ENCODE measurements at places on chromosomes 4 and X. TPM values are rescaled to one million over a fixed set of nuclear protein-coding genes. Genes with fewer than 3 reads are reported as not detected.

DNA sequence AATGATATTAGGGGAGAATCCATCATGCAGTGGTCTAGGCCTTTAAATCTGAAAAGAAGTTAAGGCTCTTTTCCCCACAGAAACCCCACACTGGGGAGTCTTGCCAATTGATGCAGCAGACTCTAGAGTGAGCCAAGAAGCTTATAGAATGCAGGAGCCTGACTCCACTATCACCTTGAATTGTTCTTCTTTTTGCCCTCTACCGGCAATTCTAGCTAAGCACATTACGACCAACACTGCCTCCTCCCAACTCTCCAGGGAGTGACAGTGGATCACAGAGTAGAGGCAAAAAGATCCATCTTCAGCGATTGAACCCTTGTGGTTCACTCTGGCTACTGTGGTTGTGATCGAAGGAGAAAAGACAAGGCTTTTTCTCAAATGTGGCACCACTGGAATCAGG is 331.5 kb downstream of the NKX6-1 start:
- no peaks in the 10 kb centered on the region for H3K4me1 ChIP-seq
- no peak overlapping the region for H3K4me3 ChIP-seq
- DNase-seq = no peak
- H3K36me3 ChIP-seq = no peaks in the 10 kb centered on the region
- H3K27me3 ChIP-seq = no peaks in the 10 kb centered on the region

GRCh38 chr4:336099-336892 is 1.3 kb upstream of the ZNF141 start:
- H3K4me1 ChIP-seq = peaks cover 18% of the 10 kb centered on the region
- DNase-seq = peak; percentile 43
- H3K4me3 ChIP-seq = peak overlapping the region; percentile 66
- H3K36me3 ChIP-seq = peaks cover 39% of the 10 kb centered on the region
- peak overlapping the region; percentile 58 for H3K27ac ChIP-seq

GRCh38 chr4:170011921-170012628 is 14.1 kb downstream of the MFAP3L start:
- H3K4me1 ChIP-seq = peaks cover 4% of the 10 kb centered on the region
- DNase-seq = no peak
- no peak overlapping the region for H3K4me3 ChIP-seq
- no peaks in the 10 kb centered on the region for H3K36me3 ChIP-seq
- peaks cover 2% of the 10 kb centered on the region for H3K27me3 ChIP-seq

- no peaks in the 10 kb centered on the region for H3K36me3 ChIP-seq
- no peaks in the 10 kb centered on the region for H3K27me3 ChIP-seq
- H3K27ac ChIP-seq = no peak overlapping the region
- no peak for DNase-seq
These were observed 157.1 kb downstream of the VEGFC start for GRCh38 chr4:176635372-176636261.

GRCh38 chr4:76607266-76607799 is 172.3 kb downstream of the SHROOM3 start:
- no peak overlapping the region for H3K27ac ChIP-seq
- H3K36me3 ChIP-seq = no peaks in the 10 kb centered on the region
- DNase-seq = no peak
- no peaks in the 10 kb centered on the region for H3K4me1 ChIP-seq
- H3K27me3 ChIP-seq = peaks cover 14% of the 10 kb centered on the region

- peak; percentile 83 for DNase-seq
- H3K27ac ChIP-seq = peak overlapping the region; percentile 78
- H3K4me1 ChIP-seq = peaks cover 8% of the 10 kb centered on the region
- H3K36me3 ChIP-seq = no peaks in the 10 kb centered on the region
These were observed 6.7 kb downstream of the MYL5 start for GRCh38 chr4:680928-681645.

- peaks cover 65% of the 10 kb centered on the region for H3K36me3 ChIP-seq
- no peak for DNase-seq
- peaks cover 23% of the 10 kb centered on the region for H3K4me1 ChIP-seq
- H3K4me3 ChIP-seq = no peak overlapping the region
These were observed 3.6 kb downstream of the TLR1 start for GRCh38 chr4:38800961-38801450.

DNA sequence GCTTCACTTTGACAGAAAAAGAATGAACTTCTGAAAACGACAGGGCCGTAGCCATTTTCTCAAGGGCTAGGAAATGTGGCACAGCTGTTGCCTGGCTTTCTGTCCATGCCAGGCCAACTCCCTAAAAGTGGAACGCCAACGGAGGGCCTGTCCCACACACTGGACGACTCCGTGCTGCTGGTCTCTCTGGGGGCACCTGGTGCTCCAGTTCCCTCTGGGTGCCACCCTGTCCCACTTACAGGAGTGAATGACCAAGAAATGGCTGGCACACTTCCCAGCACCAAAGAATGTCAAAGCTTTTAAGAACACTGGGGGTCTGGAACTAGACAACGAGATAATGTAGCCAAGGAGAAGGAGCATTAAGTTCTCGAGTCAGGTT is 40.9 kb downstream of the GATB start:
- peaks cover 7% of the 10 kb centered on the region for H3K4me1 ChIP-seq
- no peaks in the 10 kb centered on the region for H3K27me3 ChIP-seq

- no peaks in the 10 kb centered on the region for H3K27me3 ChIP-seq
- H3K36me3 ChIP-seq = no peaks in the 10 kb centered on the region
- H3K27ac ChIP-seq = no peak overlapping the region
- no peaks in the 10 kb centered on the region for H3K4me1 ChIP-seq
- no peak overlapping the region for H3K4me3 ChIP-seq
These were observed 1182.7 kb downstream of the FSTL5 start for GRCh38 chr4:160981083-160981482.

DNA sequence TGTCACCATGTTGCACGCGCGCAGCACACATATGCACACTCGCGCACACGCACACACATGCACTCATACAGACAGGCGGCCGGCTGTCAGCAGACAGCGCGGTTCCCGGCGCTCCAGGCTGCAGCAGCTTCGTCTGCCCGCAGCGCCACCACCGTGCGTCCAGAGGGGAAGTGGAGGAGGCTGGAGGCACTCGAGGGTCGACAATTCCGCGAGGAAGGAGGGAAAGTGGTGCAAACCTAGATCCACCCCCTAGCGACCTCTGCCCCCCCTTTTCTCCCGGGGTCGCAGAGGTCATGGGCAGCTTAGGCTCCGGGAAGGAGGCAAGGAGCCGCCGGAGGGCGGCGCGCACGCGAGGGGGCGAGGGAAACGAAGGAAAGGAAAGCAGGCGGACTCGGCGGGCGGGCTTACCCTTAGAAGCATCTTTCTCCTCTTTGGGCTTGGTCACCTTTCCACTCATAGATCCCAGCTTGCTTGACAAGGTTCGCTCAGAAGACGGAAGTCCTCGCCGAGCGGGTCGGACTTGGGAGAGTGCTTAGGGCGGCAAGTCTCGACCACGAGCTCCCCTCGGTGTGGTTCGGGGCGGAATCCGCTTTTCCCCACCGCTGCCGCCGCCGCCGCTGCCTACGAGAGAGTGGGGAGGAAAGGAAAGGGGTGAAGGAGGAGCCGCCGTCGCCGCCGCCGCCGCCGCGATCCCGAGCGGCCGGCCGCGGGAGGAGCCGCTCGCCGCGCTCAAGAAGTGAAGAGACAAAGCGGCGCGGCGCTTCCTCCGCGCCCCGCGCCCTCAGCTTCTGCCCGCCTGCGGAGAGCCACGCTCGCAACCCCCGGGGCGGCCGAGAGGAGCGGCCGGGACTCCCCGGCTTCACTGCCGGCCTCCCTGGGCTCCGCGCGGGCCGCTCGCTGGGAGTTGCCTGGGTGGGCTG is 326.6 kb upstream of the F9 start:
- peaks cover 24% of the 10 kb centered on the region for H3K27me3 ChIP-seq
- H3K4me3 ChIP-seq = peak overlapping the region; percentile 39
- H3K36me3 ChIP-seq = no peaks in the 10 kb centered on the region
- H3K4me1 ChIP-seq = no peaks in the 10 kb centered on the region
- DNase-seq = peak; percentile 26
- no peak overlapping the region for H3K27ac ChIP-seq

DNA sequence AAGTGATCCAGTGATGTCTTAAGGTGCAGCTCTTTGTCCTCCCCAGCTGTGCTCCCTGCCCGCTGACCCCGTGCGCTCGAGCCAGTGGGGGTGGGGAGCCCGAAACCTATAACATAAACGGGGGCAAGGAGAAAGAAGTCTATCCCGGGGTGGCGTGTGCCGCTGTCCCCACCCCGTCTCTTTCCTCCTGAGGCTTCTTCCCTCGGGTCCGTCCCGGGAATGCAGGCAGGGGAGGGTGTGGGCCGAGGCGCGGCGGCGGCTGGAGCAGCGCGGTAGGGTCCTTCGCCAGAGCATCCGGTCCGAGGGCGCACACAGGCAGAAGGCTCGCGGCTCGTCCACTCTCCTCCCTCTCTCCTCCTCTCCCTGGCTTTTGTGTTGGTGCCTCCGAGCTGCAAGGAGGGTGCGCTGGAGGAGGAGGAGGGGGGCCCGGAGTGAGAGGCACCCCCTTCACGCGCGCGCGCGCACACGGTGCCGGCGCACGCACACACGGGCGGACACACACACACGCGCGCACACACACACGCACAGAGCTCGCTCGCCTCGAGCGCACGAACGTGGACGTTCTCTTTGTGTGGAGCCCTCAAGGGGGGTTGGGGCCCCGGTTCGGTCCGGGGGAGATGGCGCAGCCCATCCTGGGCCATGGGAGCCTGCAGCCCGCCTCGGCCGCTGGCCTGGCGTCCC is at the start of gene RAB33A:
Gene RAB33A, plus strand, starts transcription at position 517 of the 681 bp plus-strand sequence. Its CDS starts 101 bp downstream, at position 618.
- no peaks in the 10 kb centered on the region for H3K27me3 ChIP-seq
- DNase-seq = peak; percentile 64
- peak within 1 kb of the TSS; percentile 94 for H3K4me3 ChIP-seq
- peaks cover 25% of the 10 kb centered on the region for H3K4me1 ChIP-seq
- no peaks in the 10 kb centered on the region for H3K36me3 ChIP-seq

- no peak overlapping the region for H3K27ac ChIP-seq
- H3K27me3 ChIP-seq = peaks cover 3% of the 10 kb centered on the region
- H3K4me1 ChIP-seq = no peaks in the 10 kb centered on the region
- no peaks in the 10 kb centered on the region for H3K36me3 ChIP-seq
These were observed 17.5 kb upstream of the ANXA10 start for GRCh38 chr4:168074861-168075260.

DNA sequence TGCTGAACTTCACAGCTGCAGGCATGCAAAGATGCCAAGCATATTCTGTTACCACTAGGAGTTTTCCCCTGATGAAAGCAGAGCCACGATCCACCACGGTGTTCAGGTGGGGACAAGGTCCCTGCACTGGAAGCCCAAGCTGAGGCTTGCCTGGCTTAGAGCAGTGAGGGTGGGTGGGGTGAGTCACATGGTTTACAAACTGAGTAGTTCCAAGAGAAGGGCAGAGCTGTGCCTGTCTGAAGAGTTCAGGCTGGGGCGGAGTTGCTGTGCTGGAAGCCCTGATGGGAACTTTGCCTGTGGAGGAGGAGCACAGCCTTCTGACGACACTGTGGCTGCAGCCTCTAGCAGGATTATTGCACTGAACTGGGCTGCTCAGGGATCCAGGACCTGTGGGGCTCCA is 45.5 kb downstream of the FAM9B start:
- H3K27me3 ChIP-seq = no peaks in the 10 kb centered on the region
- peaks cover 6% of the 10 kb centered on the region for H3K4me1 ChIP-seq
- no peaks in the 10 kb centered on the region for H3K36me3 ChIP-seq
- no peak for DNase-seq
- no peak overlapping the region for H3K4me3 ChIP-seq

DNA sequence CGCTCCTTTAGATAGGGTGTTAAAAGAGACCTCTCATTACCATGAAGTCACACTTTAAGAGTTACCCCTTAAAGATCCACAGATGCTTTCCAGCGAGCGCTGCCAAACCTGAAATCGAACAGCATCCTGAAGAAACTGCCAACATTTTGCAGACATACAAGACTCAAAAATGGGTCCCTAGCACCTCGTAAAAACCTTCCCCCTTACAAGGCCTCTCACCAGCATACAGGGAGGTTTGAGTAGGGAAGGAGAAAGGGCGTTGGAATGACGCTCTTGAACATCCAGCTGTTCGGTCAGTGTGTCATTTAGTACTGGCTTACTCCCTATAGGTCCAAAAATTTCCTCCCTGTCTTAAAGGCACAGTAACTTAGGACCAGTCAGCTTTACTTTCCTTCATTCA is 45.3 kb upstream of the PGRMC1 start:
- H3K36me3 ChIP-seq = no peaks in the 10 kb centered on the region
- no peak overlapping the region for H3K4me3 ChIP-seq
- H3K27ac ChIP-seq = no peak overlapping the region

GRCh38 chr4:29560452-29560851 is 1159.7 kb upstream of the PCDH7 start:
- no peaks in the 10 kb centered on the region for H3K36me3 ChIP-seq
- no peak overlapping the region for H3K27ac ChIP-seq
- no peak for DNase-seq
- H3K4me3 ChIP-seq = no peak overlapping the region
- no peaks in the 10 kb centered on the region for H3K27me3 ChIP-seq

DNA sequence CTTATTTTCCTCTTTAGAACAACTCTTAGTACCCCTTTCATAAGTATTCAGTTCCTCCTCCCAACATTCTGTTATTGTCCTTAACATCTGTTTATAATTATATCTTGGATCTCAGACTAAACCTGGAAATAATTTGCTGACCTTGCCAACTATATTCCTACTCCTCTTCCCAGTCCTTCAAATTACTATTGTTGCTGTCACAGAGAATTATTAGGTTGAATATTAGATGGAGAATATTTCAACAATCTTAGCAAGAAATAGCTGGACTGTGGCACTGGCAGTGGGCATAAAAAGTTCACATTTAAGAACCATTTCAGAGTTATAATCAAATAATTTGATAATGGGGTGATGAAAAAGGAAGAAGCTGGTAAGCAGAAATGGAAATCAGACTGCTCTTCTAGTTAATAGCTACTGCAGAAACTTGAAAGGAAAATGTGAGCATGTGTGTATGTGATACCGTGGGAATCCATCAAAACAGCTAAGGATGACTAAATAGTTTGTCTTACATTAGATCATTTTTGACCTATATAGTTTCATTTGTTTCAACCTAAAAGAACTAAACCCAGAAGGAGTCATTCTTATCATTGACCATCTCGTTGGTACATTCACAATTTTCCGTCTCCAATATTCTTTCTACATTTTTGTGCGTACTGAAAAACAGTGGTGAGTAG is 43.3 kb upstream of the PRDM8 start:
- H3K4me1 ChIP-seq = no peaks in the 10 kb centered on the region
- no peaks in the 10 kb centered on the region for H3K36me3 ChIP-seq
- peaks cover 2% of the 10 kb centered on the region for H3K27me3 ChIP-seq
- DNase-seq = no peak

DNA sequence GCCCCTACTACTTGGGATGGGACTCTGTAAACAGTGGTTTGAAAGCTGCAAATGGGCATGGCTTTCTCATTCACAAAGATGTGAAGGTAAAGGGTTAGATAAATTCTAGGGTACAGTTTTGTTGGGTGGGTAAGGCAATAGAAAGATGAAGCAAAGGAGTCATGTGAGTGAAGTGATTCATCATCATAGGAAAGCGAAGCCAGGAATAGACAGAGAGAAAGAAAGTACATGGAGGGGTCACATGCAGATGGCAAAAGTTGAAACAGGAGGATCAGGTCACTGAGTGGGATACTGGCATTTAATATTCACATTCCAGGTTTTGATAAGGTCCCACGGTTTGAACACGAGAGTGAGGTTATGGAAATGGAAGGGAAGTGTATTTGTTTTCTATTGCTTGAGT is 8.2 kb upstream of the ABCG2 start:
- no peaks in the 10 kb centered on the region for H3K36me3 ChIP-seq
- H3K4me1 ChIP-seq = no peaks in the 10 kb centered on the region
- DNase-seq = no peak
- H3K4me3 ChIP-seq = no peak overlapping the region
- H3K27me3 ChIP-seq = peaks cover 2% of the 10 kb centered on the region

Gene MAOA
- 0.19 TPM for total RNA-seq

Gene WDFY3
- total RNA-seq = 1.1 TPM

Gene ADAD1
- not detected for total RNA-seq

Gene TKTL2
- total RNA-seq = not detected

Gene CNGA1
- not detected for total RNA-seq

Gene GRIA2
- not detected for total RNA-seq

Gene MAGEB3
- total RNA-seq = not detected

Gene ZDHHC15
- total RNA-seq = 0.06 TPM

Gene PCDH18
- total RNA-seq = not detected

Gene ZNF518B
- total RNA-seq = 35.5 TPM

Gene GAGE12H
- not detected for total RNA-seq
